ENCODE measurements at places on chromosomes 1 and 21.

- no peak for DNase-seq
Observed at GRCh38 chr1:237774246-237774645, 116.5 kb downstream of the ZP4 start.

GRCh38 chr21:26939601-26940111 is 27.2 kb downstream of the ADAMTS5 start:
- DNase-seq = peak; percentile 9

DNA sequence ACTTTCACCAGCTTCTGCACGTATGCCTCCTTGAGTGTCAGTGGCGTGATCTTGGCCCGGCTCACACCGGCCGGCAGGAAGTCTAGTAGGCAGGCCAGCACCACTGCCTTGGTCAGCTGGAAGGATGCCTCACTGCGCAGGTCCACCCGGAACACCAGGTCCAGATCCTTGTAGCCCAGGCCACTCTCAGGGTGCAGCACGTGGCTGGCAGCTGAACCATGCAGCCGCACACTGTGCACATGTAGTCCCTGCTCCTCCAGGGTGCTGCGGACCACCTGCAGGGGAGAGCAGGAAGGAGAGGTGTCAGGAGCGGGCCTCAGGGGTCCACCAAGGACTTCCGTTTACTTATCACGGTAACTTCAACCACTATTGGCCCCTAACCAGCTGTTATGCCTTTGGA is 6.0 kb downstream of the TENT5B start:
- DNase-seq = no peak

GRCh38 chr1:43484367-43484766 is 30.6 kb upstream of the HYI start:
- DNase-seq = no peak

GRCh38 chr21:39388811-39389155 is 39.9 kb upstream of the HMGN1 start:
- DNase-seq = no peak

GRCh38 chr1:20716232-20716631 is 1.6 kb downstream of the KIF17 start:
- peak; percentile 26 for DNase-seq

DNA sequence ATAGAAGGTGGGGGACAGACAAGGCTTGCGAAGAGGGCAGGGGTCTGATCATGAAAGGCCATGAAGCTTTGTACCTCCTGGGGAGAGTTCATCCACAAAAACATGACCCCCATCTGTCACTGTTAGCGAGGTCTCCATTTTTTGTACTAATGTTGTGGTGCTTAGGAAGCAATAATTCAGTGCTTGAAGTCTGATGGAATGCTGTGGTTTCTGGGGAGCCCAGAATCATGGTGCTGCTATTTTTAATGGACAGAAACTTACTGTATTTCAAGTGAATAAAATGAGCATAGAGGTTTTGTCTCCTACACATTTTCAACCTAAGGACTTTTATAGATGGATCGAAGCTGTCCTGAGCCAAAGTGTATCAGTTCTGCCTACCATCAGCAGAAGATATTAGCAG is 28.2 kb upstream of the RGL1 start:
- DNase-seq = no peak

DNA sequence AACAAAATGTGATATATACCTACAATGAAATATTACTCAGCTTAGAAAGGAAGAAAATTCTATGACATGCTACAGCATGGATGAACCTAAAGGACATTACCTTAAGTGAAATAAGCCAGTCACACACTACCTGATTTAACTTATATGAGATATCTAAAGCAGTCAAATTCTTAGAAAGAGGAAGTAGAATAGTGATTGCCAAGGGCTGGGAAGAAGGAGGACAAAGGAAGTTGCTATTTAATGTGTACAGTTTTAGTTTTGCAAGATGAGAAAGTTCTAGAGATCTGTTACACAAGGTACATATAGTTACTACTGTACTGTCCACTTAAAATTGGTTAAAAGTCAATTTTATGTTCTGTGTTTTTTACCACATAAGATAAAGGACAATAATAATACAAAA is 87.5 kb upstream of the KCTD3 start:
- no peak for DNase-seq

GRCh38 chr21:28899744-28900143 is 92.9 kb downstream of the LTN1 start:
- no peak for DNase-seq

DNA sequence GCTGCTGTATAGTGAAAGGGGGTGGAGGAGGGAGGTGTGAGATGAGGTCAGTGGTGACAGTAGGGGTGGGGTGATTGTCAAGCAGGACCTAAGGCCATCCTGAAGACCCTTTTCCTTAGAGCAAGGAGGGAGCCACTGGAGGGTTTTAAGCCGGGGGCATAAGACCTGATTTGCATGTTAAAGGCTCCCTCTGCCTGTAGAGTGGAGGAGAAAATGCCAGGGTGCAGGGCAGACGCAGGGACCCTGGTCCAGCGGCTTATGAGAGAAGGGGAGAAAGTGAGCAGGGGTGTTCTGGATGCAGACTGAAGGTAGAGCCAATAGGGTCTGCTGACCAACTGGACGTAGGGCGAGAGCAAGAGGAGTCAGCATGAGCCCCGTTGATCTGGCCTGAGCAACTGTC is 154.1 kb downstream of the TRABD2B start:
- no peak for DNase-seq

- DNase-seq = peak; percentile 90
Observed at GRCh38 chr1:47709019-47709871, 271.4 kb downstream of the FOXD2 start.

Data from small intestine (tissue), 16 donors.